Fibroblast of mammary gland (primary cell): ENCODE measurements at places on chromosomes 5 and 9.

DNA sequence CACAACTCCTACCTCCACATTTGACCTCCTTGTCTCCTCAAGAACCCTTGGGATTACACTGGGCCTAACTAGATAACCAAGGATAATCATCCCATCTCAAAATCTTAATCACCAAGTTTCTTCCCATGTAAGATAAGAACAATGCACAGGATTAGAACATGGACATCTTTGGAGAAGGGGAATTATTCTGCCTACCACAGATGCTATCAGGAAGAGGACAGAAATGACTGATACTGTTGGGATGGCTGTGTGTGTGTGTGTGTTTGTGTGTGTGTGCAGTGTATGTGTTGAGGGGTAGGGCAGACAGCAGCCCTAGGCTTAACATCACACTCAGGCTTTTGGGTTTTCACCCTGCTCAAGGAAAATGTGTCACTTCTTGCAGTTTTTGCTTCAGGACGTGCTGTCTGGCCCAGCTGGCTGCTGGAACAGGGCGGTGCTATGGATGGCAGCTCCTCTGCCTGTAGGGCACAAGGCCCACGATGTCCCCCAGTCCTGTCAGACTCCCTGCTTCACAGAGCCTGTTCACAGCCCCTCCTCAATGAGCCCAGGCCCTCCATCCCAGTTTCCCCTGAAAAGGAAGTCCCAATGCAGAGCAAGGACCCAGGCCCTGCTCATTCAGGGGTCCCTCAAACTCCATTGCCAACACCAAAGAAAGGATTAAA is 7.7 kb downstream of the CA9 start:
- DNase-seq = no peak

DNA sequence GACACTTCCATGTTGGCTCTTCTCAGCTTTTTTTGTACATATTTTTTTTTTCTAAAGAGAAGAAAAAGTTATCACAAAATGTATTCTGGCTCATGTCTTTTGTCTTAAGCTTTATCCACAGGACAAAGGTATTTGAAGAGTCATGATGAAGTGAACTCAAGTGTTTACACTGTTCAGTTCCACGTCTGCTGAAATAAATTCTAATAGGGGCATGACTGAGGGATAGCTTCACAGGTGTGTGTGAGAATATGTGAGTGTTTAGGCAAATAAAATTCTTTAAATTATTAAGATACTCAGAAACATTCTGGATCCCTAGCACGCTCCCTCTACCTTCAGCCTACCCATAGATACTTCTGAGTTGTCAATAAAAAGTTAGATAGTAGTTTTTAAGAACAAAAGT is 59.8 kb downstream of the BAAT start:
- no peak for DNase-seq

DNA sequence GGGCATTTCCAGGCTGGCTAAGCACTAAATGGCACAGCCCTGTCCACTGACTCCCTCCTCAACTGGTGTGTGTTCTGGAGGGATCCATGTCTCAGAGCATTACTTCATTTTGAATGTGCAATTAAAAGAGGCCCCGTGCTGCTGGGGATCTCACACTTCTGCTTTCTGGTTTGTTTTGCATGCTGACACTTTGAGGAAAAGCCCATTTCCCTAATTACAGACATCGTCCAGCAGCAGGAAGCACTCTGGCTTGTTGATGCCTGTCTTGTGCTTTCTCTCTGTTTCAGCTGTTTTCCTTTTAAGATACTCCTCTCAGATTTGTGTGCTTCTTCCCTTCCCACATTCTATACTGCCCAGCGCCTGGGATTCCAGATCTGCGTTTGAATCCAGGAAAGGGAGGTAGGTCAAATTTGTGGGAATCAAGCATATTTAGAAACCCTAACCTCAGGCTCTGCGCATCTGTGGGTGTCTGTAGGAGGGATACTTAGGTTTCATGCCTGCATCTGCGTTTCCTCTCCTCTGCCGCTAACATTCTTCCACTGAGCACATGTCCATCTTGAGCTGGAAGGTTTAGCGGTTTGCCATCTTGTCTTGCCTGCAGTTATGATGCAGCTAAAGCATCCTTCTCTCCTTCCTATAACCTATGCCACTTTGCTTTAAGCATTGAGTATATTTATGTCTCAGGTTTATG is 25.7 kb downstream of the SYK start:
- no peak for DNase-seq

- DNase-seq = no peak
Observed at GRCh38 chr9:6901180-6901579, 143.4 kb downstream of the KDM4C start.

DNA sequence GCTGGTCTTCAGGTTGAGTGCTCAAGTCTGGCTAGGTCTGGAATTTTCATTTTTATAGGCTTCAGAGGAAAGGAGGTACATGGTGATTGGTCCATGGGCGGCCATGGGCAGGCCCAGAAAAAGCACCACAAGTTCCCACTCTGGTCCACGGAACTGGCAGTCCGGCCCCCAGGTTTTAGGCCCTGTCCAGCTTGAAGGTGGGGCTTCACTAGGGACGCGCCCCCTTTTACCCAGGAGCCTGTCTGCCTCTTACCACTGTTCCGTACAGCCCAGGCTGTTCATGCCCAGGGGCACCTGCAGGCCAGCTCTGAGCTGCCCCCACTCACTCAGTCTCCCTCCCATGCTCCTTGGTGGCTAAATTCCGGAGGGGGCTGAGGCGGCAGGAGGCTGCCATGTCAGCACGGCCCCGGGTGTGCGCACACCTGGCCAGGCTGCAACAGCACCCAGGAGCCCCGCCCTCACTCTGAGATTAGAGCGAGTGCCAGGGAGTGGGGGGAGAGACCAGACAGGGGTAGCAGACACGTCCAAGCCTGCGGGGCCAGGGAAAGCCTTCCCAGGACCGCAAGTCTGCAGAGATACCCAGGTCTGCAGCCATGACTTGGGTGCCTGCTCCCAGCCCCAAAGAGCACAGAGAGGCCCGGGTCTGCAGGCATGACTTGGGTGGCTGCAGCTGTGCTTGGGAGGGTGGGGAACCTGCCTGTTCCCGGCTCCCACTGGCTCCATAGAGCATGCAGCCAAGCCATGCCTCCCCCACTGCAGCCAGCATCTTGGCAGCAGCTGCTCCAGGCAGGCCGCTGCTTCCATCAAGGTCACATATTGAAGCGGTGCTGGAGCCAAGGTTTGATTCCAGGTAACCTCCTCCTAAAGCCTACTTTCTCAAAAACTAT is 390.2 kb upstream of the SGCD start:
- DNase-seq = no peak

DNA sequence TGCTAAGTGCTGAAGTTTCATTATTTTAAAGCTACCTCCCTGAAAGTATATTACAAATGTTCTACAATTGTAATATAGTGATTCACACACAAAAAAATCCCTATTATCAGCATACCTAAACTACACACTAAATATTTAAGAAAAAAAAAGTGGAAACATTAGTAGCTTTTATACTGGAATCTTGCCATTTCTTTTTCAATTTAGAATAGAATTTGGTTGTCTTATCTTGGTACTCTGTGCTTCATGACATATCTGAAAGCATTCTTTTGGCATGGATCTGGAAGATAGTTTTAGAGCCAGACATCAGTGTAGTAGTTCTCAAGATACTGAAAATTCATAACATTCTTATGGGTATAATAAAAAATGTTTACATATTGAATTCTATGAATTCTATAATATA is 35.0 kb downstream of the SLC1A3 start:
- no peak for DNase-seq
